ENCODE measurements at places on chromosomes 3 and 15. TPM values are rescaled to one million over a fixed set of nuclear protein-coding genes. Genes with fewer than 3 reads are reported as not detected.

DNA sequence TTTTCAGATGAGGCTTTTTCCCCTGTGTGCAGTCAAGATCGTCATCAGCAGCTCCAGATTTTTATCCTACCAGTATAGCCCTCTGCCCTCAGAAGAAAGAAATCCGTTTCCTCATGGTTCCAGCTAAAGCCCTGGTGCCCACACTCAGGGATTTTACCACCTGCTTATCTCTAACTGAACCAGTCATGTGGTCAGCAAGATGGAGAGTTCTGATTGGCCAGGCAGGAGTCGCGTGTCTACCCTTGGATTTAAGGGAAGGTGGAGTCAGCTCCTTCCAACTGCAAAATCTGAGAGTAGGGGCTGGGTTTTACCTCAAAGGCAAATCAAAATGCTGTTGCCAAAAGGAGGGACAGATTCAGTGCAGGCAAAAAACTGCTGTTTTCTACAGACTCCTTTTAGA, 135.3 kb downstream of the LRTM1 start:
- no peaks in the 10 kb centered on the region for H3K4me1 ChIP-seq
- no peaks in the 10 kb centered on the region for H3K27me3 ChIP-seq
- no peaks in the 10 kb centered on the region for H3K36me3 ChIP-seq
- H3K27ac ChIP-seq: no peak overlapping the region
- H3K4me3 ChIP-seq: no peak overlapping the region
- DNase-seq: no peak

DNA sequence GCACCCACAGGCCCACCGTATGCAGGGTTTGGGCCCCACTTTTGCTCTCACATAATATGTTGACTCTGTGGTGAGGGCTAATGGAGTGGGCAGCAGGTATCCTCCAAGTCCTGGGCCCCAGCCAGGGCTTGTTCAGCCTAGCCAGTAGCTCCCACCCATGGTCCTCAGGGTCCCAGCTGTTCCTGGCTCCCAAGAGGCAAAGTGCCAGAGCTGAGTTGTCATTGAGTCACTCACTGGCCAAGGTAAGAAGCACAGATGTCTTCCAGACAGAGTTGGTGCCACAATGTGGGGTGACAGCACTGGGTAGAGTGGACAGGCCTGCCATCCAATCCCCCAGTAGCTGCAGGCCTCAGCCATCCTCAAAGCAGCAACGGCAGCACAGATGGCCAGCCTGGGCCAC, 4.3 kb downstream of the SHF start:
- H3K27me3 ChIP-seq: no peaks in the 10 kb centered on the region
- H3K4me1 ChIP-seq: no peaks in the 10 kb centered on the region
- DNase-seq: no peak
- no peak overlapping the region for H3K4me3 ChIP-seq
- H3K27ac ChIP-seq: no peak overlapping the region

DNA sequence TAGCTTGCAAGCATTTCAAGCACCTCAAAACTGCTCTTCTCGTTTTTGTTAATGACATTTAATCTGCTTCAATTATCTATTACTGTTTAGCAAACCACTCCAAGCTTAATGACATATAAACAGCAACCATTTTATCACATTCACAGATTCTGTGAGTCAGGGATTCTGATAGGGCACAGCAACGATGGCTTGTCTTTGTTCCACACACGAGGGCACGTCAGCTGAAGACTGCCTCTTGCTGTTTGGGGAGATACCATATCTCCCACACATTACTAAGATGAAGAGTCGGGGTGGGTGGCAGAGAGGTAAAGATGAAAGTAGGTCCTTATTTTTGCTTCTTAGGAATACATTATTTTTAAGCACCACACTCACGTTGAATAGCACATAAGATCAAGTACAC, 19.3 kb downstream of the CPOX start:
- no peak overlapping the region for H3K27ac ChIP-seq
- no peaks in the 10 kb centered on the region for H3K27me3 ChIP-seq
- DNase-seq: no peak
- H3K4me3 ChIP-seq: no peak overlapping the region

- no peaks in the 10 kb centered on the region for H3K27me3 ChIP-seq
- no peaks in the 10 kb centered on the region for H3K36me3 ChIP-seq
- no peak overlapping the region for H3K27ac ChIP-seq
- H3K4me3 ChIP-seq: no peak overlapping the region
- no peak for DNase-seq
Observed at GRCh38 chr3:3309887-3310286, 130.4 kb upstream of the CRBN start.

- no peak overlapping the region for H3K4me3 ChIP-seq
- H3K36me3 ChIP-seq: peaks cover 10% of the 10 kb centered on the region
- DNase-seq: no peak
- no peaks in the 10 kb centered on the region for H3K27me3 ChIP-seq
- no peaks in the 10 kb centered on the region for H3K4me1 ChIP-seq
- H3K27ac ChIP-seq: no peak overlapping the region
Observed at GRCh38 chr15:68154923-68155559, 50.1 kb downstream of the CALML4 start.

GRCh38 chr3:66010739-66011655, 27.7 kb downstream of the MAGI1 start:
- H3K27ac ChIP-seq: peak overlapping the region; percentile 16
- no peaks in the 10 kb centered on the region for H3K4me1 ChIP-seq
- H3K27me3 ChIP-seq: no peaks in the 10 kb centered on the region

DNA sequence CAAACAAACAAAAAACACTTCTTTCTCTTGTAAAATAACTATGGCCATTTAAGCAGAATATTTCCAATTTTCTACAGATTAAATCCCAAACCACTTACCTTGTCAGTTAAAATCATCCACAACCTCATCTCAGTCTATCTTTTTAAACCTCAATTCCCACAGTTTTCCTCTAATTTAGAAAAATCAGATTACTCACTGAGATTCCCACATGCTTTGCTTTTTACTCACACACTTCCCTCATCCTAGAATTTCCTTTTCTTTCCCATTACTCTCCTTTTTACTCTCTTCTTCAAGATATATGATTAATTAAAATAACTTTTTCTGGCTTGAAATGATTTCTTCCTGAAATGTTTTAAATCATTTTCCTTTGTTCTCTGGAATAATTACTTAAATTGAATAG, 790.7 kb downstream of the ROBO1 start:
- H3K4me3 ChIP-seq: no peak overlapping the region
- no peaks in the 10 kb centered on the region for H3K36me3 ChIP-seq
- no peak for DNase-seq
- H3K4me1 ChIP-seq: peaks cover 3% of the 10 kb centered on the region
- H3K27me3 ChIP-seq: no peaks in the 10 kb centered on the region

GRCh38 chr3:165125836-165126235, 47.5 kb upstream of the SI start:
- no peak for DNase-seq
- no peaks in the 10 kb centered on the region for H3K4me1 ChIP-seq
- no peak overlapping the region for H3K4me3 ChIP-seq
- no peak overlapping the region for H3K27ac ChIP-seq

DNA sequence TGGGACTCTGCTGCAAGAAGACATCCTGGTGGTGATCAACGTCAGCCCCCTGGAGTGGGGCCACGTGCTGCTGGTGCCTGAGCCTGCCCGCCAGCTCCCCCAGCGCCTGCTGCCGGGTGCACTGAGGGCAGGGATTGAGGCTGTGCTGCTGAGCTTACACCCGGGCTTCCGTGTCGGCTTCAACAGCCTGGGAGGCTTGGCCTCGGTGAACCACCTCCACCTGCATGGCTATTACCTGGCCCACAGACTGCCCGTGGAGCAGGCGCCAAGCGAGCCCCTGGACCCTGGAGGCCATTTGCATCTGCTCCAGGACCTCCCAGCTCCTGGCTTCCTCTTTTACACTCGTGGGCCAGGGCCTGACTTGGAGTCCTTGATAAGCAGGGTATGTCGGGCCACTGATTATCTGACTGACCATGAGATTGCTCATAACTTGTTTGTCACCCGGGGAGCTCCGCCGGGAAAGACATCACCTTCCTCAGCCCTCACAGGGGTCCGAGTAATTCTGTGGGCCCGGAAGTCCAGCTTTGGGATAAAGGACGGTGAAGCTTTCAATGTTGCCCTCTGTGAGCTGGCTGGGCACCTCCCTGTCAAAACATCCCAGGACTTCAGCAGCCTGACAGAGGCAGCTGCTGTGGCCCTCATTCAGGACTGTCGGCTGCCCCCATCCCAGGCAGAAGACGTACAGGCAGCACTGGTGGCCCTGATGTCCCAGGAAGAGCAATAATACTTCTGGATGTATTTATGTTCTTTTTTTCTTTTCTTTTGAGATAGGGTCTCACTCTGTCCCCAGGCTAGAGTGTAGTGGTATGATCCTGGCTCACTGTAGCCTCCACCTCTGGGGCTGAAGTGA, 7.6 kb downstream of the GDPGP1 start:
- H3K36me3 ChIP-seq: peaks cover 25% of the 10 kb centered on the region
- DNase-seq: no peak
- no peaks in the 10 kb centered on the region for H3K4me1 ChIP-seq
- H3K27me3 ChIP-seq: no peaks in the 10 kb centered on the region
- H3K4me3 ChIP-seq: no peak overlapping the region

- peaks cover 4% of the 10 kb centered on the region for H3K4me1 ChIP-seq
- H3K27me3 ChIP-seq: no peaks in the 10 kb centered on the region
- DNase-seq: no peak
- peaks cover 13% of the 10 kb centered on the region for H3K36me3 ChIP-seq
Observed at GRCh38 chr3:67624078-67624477, 30.3 kb downstream of the SUCLG2 start.

CCDC191 gene
- total RNA-seq: 0.75 TPM

TMCO5A gene
- not detected for total RNA-seq

ETV5 gene
- 28.7 TPM for total RNA-seq

STRIT1 gene
- total RNA-seq: not detected

AMOTL2 gene
- total RNA-seq: 119 TPM
